Esophagus muscularis mucosa (tissue), 4 donors: ENCODE measurements at places on chromosomes 5 and 9.

DNA sequence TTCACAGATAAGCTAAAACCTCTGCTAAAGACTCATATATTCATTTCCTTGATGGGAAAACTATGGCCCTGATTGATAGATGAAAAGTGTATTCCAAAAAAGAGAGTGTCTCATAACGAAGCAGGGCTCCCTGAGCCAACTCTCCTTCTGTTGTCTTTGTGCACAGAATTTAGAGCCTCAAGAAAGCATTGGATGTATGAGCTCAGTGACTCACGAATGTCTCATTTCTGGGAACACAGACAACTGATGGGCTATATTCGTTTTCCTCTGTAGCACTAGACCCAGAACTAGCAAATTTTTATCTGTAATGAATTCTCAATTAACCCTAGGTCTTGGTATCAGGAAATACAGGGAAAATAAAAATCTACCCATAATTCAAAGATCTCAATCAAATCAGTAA is 88.4 kb downstream of the LMNB1 start:
- DNase-seq, result peak; percentile 31

- no peak for DNase-seq
Observed at GRCh38 chr5:88734983-88735382, 148.0 kb downstream of the MEF2C start.

DNA sequence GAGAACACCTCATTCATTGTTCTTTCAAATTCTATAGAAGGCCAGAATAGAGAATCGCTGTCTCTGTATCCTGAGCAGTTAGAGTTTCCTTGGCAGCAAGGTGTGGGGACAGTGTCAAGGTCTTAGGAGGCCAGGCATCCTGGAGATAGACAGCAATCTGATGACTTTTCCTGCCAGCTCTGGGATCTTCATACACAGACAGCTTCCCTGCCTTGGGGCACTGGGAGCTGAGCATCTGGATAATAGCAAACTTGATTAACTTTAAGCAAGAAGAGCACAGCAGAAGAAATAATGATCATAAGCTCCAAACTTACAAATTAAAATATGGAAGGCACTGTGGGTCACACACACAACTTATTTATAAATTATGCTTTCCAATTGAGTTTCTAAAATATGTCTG is 86.1 kb upstream of the STK32A start:
- DNase-seq, result no peak

- no peak for DNase-seq
Observed at GRCh38 chr5:107957051-107957450, 286.3 kb upstream of the EFNA5 start.
